ENCODE measurements at places on chromosomes 2 and 18. TPM values are rescaled to one million over a fixed set of nuclear protein-coding genes. Genes with fewer than 3 reads are reported as not detected.

PDE11A gene
- total RNA-seq: 0.27 TPM

SLC4A5 gene
- total RNA-seq: 8.2 TPM

GRCh38 chr18:23232331-23232730 lies 97.0 kb downstream of the CABLES1 start:
- H3K4me3 ChIP-seq: no peak overlapping the region
- H3K4me1 ChIP-seq: peaks cover 7% of the 10 kb centered on the region
- DNase-seq: no peak

DNA sequence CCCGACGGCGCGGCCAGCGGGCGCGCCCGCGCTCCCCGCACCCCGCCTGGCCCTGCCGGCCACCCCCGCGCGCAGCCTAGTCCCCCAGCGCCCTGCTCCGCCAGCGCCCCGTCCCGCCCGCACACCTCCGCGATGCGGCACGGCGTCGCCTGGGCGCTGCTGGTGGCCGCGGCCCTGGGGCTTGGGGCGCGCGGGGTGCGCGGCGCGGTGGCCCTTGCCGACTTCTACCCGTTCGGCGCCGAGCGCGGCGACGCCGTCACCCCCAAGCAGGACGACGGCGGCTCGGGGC lies 232 bp downstream of the SNED1 start:
- peaks cover 11% of the 10 kb centered on the region for H3K27me3 ChIP-seq
- H3K4me3 ChIP-seq: no peak overlapping the region
- peaks cover 2% of the 10 kb centered on the region for H3K36me3 ChIP-seq
- no peak overlapping the region for H3K27ac ChIP-seq

DNA sequence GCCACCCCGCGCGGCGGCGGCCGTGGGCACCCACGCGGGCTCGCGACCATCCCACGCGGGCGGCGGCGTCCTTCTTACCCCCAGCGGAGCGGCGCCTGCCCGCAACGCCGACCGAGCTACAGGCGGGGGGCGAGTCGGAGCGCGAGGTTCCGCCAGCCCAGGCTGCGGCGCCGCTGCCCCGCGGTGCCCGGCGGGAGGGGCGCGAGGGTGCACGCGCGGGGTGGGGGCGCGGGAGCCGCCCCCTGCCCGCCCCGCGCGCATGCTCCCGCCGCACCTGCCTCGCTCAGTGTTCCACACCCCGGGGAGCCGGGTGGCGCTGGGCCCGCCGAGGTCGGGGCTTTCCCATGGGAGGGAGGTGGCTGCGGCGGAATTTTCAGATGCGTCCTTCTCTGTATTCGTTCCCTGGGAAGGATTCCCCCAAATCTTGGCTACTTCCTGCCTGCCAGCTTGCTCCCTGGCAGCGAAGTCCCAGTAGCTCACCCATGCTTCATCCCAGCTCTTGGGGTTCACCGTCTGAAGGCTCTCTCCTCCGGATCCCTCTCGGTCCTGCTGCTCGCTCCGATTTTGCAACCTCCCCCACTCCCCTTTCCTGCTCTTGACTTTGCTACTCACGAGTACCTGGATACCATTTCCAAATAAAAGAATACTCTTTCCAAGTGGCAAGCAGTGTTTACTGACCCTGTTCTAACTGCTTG lies at the start of gene L3MBTL4:
Gene L3MBTL4, minus strand, starts transcription at position 189 of the 695 bp plus-strand sequence. CDS start 103,286 bp downstream, outside the sequence.
- peaks cover 1% of the 10 kb centered on the region for H3K4me1 ChIP-seq
- peaks cover 8% of the 10 kb centered on the region for H3K36me3 ChIP-seq
- no peak within 1 kb of the TSS for H3K27ac ChIP-seq
- DNase-seq: no peak
- H3K4me3 ChIP-seq: peak within 1 kb of the TSS; percentile 91

GRCh38 chr2:15092691-15093090 lies 460.2 kb downstream of the LRATD1 start:
- no peak for DNase-seq
- H3K27me3 ChIP-seq: peaks cover 4% of the 10 kb centered on the region
- peaks cover 12% of the 10 kb centered on the region for H3K36me3 ChIP-seq
- no peak overlapping the region for H3K4me3 ChIP-seq
- H3K4me1 ChIP-seq: no peaks in the 10 kb centered on the region
- no peak overlapping the region for H3K27ac ChIP-seq

EPAS1 gene
- total RNA-seq: not detected

GRCh38 chr2:192749611-192750200 lies 555.0 kb upstream of the TMEFF2 start:
- no peaks in the 10 kb centered on the region for H3K27me3 ChIP-seq
- H3K4me3 ChIP-seq: no peak overlapping the region
- H3K4me1 ChIP-seq: peaks cover 2% of the 10 kb centered on the region

CAVIN2 gene
- total RNA-seq: not detected

AFF3 gene
- 125 TPM for total RNA-seq

DNA sequence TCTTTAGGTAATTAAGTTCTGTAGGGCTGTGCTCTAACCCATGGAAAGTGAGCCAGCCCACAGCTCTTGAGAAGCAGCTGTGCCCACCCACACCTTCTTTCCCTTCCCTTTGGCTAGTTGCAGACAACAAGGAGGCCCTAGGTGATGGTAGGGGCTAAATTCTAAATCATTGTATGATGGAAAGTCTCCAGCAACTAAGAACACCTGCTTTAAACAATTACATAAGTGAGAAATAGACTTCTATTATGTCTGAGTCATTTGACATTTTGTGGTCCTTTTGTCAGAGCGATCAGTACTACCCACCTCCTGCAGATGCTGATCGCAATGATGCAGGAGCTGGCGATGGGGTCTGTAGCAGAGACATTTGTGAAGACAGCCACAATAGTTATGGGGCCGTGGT lies 79.6 kb downstream of the TEX51 start:
- H3K4me3 ChIP-seq: no peak overlapping the region
- H3K27me3 ChIP-seq: no peaks in the 10 kb centered on the region
- peaks cover 6% of the 10 kb centered on the region for H3K4me1 ChIP-seq
- H3K27ac ChIP-seq: peak overlapping the region; percentile 38
- H3K36me3 ChIP-seq: no peaks in the 10 kb centered on the region

- no peak for DNase-seq
- no peak overlapping the region for H3K27ac ChIP-seq
- peaks cover 2% of the 10 kb centered on the region for H3K27me3 ChIP-seq
- no peaks in the 10 kb centered on the region for H3K4me1 ChIP-seq
- H3K36me3 ChIP-seq: no peaks in the 10 kb centered on the region
Measured at GRCh38 chr18:3995476-3996102, 459.5 kb downstream of the DLGAP1 start.

DNA sequence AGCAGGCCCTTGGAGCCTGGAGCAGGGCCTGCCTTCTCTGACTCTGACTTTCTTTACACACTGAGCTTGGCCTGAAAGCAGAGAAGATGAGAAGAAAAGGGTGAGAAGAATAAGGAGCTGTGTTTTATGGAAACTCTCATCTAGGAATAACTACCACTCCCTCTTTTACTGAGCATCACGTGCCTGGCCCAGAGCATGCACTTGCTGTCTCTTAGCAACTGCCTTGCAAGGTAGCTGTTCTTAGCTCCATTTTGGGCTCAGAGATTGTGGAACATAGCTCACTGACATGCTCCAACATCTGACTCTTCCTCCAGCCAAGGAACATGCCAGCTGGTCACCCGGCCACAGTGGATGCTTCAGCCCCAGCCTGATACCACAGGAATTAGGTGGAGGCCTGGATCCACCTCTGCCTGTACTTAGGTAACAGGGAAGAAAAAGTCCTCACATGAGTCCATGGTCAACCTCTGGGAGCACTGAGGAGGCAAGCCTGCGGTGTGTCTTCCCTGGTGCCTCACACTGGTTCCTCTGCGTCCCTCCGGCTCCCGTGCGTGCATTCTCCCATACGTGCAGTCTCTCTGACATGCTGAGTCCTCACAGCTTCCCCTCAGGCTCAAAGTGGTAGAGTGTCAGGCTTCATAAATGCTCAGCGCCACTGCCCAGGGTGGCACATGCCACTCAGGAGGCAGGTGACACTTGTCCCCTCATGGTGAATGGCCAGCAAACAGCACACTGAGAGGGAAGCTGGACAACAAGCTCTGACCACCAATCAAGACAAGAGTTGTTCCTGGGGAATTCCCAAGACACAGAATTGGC lies 35.7 kb downstream of the AMER3 start:
- DNase-seq: no peak
- H3K27me3 ChIP-seq: no peaks in the 10 kb centered on the region
- no peak overlapping the region for H3K4me3 ChIP-seq
- no peaks in the 10 kb centered on the region for H3K36me3 ChIP-seq

TRIM54 gene
- total RNA-seq: 2.0 TPM

SLC9A4 gene
- 0.12 TPM for total RNA-seq

DNA sequence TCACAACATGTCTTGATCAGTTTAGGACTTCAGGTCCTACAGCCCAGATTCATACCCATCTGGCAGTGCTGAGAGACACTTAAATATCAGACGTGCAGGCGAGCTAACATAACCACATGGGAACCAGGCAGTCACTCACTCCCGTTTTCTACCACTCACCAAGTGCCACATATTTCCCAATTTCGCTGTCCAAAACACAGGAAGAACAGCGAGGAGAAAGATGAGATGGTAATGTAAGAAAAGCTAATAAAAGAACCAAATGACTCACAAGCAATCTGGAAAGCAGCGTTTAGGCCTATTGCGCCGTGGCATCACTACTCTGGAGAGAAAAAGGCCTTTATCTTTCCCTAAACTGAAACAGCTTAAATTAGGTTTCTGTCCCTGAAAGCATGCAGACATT lies 647.8 kb upstream of the SLC39A10 start:
- peak; percentile 12 for DNase-seq
- H3K4me3 ChIP-seq: peak overlapping the region; percentile 16
- H3K27me3 ChIP-seq: no peaks in the 10 kb centered on the region

HDHD2 gene
- 55.3 TPM for total RNA-seq

- H3K4me3 ChIP-seq: no peak overlapping the region
- H3K4me1 ChIP-seq: peaks cover 31% of the 10 kb centered on the region
Measured at GRCh38 chr2:57876313-57876712, 170.3 kb upstream of the VRK2 start.

DNA sequence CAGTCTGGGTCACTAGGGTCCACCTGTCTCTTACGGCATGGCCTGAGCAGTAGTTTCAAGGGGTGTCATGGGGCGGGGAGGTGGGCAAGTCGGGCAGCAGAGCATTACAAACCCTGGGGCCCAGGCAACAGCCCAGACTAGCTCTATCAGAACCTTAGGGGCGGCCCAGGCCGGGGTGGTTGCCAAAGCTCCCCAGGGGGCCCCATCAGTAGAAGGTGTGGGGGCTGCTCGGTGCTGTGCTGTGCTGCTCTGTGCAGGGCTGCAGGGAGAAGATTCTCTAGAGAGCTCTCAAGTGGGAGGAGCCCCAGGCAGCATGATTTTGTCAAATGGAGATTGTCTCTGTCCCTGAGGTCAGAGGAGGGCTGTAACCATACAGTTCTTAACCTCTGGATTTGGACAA lies 36.4 kb upstream of the SLC14A1 start:
- H3K36me3 ChIP-seq: no peaks in the 10 kb centered on the region
- peaks cover 18% of the 10 kb centered on the region for H3K27me3 ChIP-seq
- H3K4me1 ChIP-seq: peaks cover 47% of the 10 kb centered on the region
- peak overlapping the region; percentile 53 for H3K27ac ChIP-seq
- peak overlapping the region; percentile 57 for H3K4me3 ChIP-seq
- DNase-seq: no peak

DNA sequence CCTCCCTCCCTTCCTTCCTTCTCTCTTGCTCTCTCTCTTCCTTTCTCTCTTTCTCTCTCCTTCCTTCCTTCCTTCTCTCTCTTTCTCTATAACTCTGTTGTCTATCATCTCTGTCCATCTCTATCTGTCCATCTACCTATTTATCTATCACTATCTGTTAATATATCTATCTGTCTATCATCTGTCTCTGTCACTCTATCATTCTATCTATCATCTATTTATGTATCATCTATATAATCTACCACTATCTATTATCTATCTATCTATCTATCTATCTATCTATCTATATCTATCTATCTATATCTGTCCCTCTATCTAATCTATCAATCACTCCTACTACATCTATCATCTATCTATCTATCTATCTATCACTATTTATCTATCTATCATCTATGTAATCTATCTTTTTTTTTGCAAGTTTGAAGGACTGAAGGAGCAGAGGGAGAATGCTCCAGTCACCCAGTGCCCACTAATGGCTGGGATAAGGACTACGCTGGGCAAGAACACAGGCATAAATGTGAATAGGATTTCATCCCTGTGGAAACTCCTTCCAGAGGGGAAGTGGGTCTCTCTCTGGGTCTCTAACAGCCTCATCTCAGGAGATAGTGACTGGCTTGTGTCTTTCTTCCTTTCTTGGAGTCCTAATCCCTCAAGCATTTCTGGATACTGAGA lies 427.0 kb downstream of the LPIN1 start:
- no peak overlapping the region for H3K4me3 ChIP-seq
- no peak for DNase-seq
- peaks cover 24% of the 10 kb centered on the region for H3K4me1 ChIP-seq
- H3K27ac ChIP-seq: no peak overlapping the region
